ENCODE measurements at places on chromosomes 3 and 15.

GRCh38 chr3:78161736-78162135 is 1121.8 kb downstream of the ROBO2 start:
- DNase-seq: no peak

DNA sequence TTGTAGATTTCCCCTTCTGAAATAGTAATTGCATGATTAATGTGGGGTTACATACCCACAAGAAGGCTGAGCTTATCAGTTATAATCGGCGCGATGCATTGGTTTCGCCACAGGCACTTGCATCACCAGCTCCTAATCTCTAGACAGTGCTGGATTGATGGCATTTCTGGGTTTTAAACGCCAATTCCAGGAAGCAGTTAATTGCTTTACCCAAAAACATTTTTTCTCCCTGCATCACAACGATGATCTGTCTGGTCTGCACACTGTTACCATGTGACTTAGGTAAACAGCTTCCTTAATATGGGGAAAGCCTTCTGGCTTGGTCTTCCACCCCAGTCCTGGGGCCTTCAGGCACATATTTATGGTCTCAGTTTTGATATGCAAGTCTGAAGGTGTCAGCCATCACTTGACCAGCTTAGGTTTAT is 70.0 kb upstream of the HEG1 start:
- peak; percentile 58 for DNase-seq

DNA sequence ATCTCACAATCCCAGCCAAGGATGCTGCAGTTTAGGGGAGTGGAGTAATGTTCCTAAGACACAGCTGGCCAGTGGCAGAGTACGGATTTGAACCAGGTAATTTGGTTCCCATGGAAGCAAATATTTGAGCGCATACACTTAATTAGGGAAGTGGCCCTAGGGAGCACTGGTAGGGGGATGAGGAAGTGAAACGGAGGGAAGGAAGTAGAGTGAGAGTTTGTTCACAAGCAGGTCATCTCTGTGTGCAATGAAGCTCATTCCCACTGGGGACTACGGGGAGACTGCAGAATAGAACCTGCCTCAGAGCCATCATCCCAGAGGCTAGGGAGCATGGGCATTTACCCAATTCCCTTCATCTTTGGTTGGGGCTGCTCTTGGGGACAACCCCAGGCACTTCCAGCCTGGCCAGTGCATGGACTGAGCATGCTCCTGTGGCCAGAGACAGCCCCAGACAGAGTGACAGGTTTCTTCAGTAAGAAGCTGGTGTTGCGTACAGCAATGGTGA is 317.2 kb upstream of the PROK2 start:
- peak; percentile 55 for DNase-seq

DNA sequence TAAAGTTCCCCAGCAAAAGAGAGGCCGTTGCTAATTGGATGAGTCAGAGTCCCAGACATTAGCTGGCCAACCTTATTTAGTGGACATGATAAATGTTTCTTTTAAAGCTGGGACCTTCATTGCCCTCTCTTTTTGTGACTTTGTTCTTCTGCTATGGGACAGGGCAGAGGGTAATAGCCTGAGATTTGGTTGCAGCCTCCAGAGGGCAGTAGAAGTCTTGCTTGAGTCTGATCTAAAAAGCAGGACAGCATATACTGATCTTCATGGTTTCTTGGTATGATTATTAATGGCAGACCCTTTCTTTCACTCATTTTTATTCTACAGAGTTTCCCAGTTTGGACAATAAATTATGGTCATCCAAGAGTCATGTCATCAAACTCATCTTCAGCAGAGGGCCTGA is 25.1 kb upstream of the ZKSCAN7 start:
- DNase-seq: peak; percentile 63

- DNase-seq: no peak
These were observed 13.0 kb downstream of the ZBED2 start for GRCh38 chr3:111582120-111582474.

- DNase-seq: peak; percentile 76
These were observed 824 bp upstream of the CILP start for GRCh38 chr15:65212097-65212496.

DNA sequence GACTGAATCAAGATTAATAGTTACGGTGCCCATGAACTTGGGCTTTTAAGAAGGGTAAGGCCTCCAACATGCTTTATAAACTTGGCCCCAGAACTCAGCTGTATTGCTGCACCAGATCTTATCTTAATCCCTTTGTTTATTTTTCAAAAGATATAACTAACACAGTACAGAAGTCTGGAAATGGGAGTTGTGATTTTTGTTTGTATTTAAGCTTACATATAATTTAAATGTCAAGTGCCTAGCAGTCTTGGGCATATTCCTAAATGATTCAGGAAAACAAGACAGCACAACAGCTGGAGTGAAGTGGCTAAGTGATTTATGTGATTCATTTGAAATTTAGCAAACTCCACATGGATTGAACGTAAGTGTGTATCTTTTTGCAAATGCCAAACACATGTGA is 56.2 kb downstream of the NBEAL2 start:
- DNase-seq: no peak

- peak; percentile 55 for DNase-seq
These were observed 10.9 kb downstream of the CCR5AS start for GRCh38 chr3:46395766-46396530.

DNA sequence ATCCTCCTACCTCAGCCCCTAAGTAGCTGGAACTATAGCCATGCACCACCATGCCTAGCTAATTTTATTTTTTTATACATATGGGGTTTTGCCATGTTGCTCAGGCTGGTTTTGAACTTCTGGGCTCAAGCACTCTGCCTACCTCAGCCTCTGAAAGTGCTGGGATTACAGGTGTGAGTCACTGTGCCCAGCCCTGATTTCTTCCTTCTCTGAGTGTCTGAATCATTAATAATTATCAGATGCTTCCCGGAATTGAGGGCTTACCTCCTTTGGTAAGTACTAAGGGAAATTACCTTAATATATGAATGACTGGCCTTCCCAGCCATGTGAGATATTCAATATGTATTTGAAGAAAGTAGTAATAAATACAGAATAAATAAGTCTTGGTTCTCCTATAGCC is 7.2 kb downstream of the CLPX start:
- DNase-seq: no peak

GRCh38 chr3:11168881-11169805 is 14.8 kb downstream of the HRH1 start:
- DNase-seq: no peak

- DNase-seq: no peak
These were observed 20.3 kb downstream of the PDZRN3 start for GRCh38 chr3:73604451-73604850.

DNA sequence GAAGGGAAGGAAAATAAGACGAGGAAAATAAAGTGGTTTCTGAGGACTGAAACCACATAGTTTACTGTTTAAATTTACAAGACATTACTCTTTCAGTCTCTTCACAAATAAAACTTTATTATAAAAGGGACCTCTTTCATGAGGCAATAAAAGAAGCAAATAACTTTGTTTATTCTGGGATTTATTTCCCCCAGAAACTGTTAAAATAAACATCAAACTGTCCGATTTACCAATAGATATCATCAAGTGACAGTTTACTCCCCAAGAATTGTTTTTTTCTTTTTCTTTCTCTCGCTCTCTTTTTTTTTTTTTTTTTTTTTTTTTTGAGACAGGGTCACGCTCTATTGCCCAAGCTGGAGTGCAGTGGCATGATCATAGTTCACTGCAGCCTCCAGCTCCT is 54.1 kb downstream of the SLC28A2 start:
- no peak for DNase-seq

GRCh38 chr3:26648461-26648860 is 25.9 kb downstream of the LRRC3B start:
- DNase-seq: no peak

DNA sequence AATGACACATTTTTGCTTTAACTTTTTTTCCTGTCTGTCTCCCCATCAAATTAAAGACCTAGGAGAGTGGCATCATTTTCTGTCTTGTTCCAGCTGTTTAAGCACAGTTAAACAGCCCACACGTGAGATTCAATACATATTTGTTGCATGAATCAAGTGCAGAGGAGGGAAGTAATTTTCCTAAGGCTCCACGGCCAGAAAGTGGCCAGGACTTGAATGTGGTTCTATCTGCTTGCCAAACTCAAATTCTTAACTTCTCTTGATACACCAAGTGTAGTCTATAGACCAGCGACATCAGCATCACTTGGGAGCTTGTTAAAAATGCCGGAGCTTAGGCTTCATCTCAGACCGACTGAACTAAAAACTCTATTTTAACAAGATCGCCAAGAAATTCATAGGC is 724.8 kb upstream of the CFAP20DC start:
- DNase-seq: no peak

GRCh38 chr3:50095352-50095998 is 6.8 kb downstream of the RBM5 start:
- no peak for DNase-seq

GRCh38 chr3:34189133-34189532 is 390.7 kb downstream of the PDCD6IP start:
- DNase-seq: no peak

- DNase-seq: no peak
These were observed 106.4 kb upstream of the PFN2 start for GRCh38 chr3:150077107-150077506.

- DNase-seq: no peak
These were observed 100.2 kb upstream of the NAALADL2 start for GRCh38 chr3:174758943-174759342.

- no peak for DNase-seq
These were observed 47.8 kb downstream of the KBTBD8 start for GRCh38 chr3:67045711-67046465.

DNA sequence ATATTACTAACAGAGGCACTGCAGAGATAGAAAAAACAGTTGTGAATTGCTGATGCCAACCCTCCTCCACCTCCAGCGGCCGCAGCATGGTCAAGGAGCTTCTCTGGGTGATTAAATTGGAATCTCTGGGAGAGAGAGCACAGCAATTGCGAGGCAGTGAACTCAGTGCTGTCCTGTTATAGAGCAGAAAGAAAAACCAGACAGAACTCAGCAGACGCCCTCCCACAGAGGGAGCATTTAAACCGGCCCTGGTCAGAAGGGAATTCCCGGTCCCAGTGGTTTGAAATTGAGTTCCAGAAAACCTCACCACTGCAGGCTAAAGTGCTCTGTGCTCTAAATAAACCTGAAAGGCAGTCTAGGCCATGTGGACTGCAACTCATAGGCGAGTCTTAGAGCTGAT is 175.4 kb downstream of the SQOR start:
- no peak for DNase-seq

- no peak for DNase-seq
These were observed 609.7 kb upstream of the ARRDC4 start for GRCh38 chr15:97350813-97351212.

DNA sequence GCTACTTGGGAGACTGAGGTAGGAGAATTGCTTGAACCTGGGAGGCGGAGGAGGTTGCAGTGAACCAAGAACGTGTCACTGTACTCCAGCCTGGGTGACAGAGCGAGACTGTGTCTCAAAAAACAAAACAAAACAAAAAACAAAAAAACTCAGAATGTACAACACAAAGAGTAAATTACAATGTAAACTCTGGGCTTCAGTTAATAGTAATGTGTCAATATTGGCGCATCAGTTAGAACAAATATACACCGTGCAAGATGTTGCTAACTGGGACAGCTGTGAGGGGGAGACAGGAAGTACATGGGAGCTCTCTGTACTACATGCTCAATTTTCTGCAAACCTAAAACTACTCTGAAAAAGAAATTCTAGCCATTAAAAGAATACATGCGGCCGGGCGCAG is 23.5 kb upstream of the TRPM1 start:
- no peak for DNase-seq

DNA sequence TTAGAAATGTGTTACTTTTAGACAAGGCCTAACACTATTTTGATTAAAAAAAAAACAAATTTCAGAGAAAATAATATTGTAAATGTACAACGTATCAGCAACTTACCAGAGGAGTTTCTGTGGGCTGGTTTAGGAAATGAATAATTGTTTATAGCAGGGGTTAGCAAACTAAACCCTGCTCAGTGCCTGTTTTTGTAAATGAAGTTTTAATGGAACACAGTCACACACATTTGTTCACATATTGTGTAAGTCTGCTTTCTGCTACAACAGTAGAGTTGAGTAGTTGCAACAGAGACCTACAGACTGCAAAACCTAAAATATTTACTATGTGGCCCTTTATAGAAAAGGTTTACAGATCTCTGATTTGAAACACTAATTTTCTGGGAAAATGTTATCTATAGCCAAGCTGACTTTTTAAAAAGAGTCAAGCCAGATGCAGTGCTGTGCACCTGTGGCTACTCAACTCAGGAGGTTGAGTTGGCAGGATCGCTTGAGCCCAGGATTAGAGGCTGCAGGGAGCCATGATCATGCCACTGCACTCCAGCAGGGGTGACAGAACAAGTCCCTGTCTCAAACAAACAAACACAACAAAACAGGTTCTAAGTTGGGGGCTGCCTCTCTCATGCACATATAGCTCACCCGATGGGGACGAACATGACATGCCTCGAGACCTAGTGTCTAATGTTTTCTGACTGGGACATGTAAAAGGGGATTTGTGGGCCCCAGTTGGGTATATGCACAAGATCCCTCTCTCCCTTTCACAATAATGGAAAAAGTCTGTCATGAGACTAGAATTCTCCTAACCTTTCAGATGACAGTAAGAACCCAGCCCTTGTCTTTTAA is 182.5 kb downstream of the TNIK start:
- DNase-seq: no peak

GRCh38 chr3:49713336-49714105 is 6.0 kb downstream of the AMIGO3 start:
- no peak for DNase-seq

- DNase-seq: no peak
These were observed 24.3 kb downstream of the ATP10A start for GRCh38 chr15:25838871-25839195.

GRCh38 chr15:78175330-78175729 is 26.2 kb downstream of the IDH3A start:
- no peak for DNase-seq

GRCh38 chr15:33735637-33736247 is 232.6 kb upstream of the CHRM5 start:
- peak; percentile 62 for DNase-seq

DNA sequence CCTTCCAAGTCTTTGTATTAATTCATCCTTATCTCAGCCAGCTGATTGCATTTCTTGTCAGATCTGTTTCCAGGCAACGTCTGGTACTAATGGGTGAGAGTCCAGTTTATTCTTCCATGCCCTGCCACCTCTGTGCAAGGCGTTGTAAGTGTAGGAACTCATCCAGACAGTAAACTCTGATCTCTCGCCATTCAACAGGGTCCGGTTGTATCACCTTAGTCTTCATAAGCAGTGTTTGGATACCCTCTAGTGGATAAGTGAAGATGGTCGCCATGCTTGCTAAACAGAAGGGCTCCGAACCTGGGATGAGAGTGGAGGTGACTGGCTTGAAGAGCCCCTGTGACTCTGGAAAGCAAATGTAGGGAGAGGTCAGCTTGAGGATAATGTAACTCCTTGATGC is 51.6 kb upstream of the CMTM7 start:
- peak; percentile 77 for DNase-seq

DNA sequence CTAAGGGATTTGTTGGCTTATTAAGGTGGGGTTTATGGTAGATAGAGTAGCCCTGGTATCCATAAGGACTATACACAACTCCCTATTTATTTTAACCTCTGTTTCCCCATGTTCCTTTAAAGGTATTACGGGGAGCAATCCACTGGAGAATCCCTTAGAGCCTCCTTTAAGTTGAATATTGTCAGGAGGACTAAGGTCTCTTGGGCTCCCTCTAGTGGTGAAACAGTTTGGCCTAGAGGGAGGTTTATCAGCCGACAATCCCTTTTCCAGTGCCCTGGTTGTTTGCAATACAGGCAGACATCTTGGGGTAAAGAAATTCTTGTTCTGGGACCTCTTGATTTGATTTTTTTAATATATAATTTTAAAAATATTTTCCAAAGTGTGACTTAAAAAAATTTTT is 12.9 kb downstream of the OPA1 start:
- DNase-seq: peak; percentile 65

Measured in common myeloid progenitor, CD34-positive (primary cell).